ENCODE measurements at places on chromosomes 2 and 18. TPM values are rescaled to one million over a fixed set of nuclear protein-coding genes. Genes with fewer than 3 reads are reported as not detected.

GRCh38 chr2:118967124-118967880, 25.3 kb downstream of the MARCO start:
- no peak overlapping the region for H3K27ac ChIP-seq
- no peak for DNase-seq
- no peaks in the 10 kb centered on the region for H3K4me1 ChIP-seq

- H3K36me3 ChIP-seq, result peaks cover 3% of the 10 kb centered on the region
- no peak overlapping the region for H3K4me3 ChIP-seq
- H3K27ac ChIP-seq, result no peak overlapping the region
- peaks cover 4% of the 10 kb centered on the region for H3K4me1 ChIP-seq
Observed at GRCh38 chr18:9860682-9861081, 25.1 kb upstream of the TXNDC2 start.

DNA sequence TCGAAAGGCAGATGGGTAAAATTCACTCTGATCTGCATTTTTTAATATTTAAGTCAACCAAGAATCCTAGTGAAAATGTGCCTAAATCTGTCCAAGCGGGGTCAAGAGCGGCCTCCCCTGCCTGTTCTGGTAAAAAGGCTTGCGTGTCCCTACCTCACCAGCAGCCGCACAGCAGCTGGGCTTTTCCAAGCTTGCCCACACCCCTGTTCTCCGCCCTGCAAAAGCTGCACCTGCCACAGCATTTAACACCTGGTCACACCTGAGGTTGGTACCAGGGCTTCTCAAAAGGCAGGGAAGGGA, 25.8 kb upstream of the TMEM182 start:
- no peaks in the 10 kb centered on the region for H3K36me3 ChIP-seq
- H3K4me1 ChIP-seq, result peaks cover 5% of the 10 kb centered on the region
- DNase-seq, result no peak

DNA sequence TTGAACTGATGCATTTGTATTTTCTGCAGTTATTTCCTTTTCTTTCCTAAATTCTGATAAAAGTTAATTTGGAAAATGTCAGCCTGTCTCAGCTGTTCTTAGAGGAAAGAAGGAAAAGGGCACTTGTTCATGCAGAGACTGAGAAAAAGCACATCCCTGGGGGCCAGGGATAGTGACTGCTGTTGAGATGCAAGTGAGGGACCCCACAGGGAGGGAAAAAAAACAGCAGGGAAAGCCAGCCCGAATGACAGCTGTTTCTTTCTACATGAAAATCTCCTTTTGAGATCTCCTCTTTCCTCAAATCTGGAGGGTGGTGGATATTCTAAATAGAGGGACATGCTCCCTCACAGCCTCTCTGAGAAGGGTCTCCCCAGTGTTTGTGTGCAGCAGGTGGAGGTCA, 14.0 kb upstream of the MTA3 start:
- no peak overlapping the region for H3K27ac ChIP-seq
- no peaks in the 10 kb centered on the region for H3K27me3 ChIP-seq
- no peaks in the 10 kb centered on the region for H3K4me1 ChIP-seq
- no peak for DNase-seq
- no peaks in the 10 kb centered on the region for H3K36me3 ChIP-seq

GRCh38 chr2:96098900-96099590, 17.3 kb downstream of the ADRA2B start:
- no peaks in the 10 kb centered on the region for H3K36me3 ChIP-seq
- H3K4me1 ChIP-seq, result no peaks in the 10 kb centered on the region
- H3K27me3 ChIP-seq, result no peaks in the 10 kb centered on the region

GRCh38 chr2:45669032-45669486, 17.6 kb downstream of the PRKCE start:
- H3K27ac ChIP-seq, result no peak overlapping the region
- no peaks in the 10 kb centered on the region for H3K4me1 ChIP-seq
- no peaks in the 10 kb centered on the region for H3K36me3 ChIP-seq

Gene GPR75
- polyA plus RNA-seq, result 12.6 TPM

GRCh38 chr2:64929333-64929732, 59.9 kb upstream of the SLC1A4 start:
- H3K4me1 ChIP-seq, result peaks cover 5% of the 10 kb centered on the region
- H3K4me3 ChIP-seq, result no peak overlapping the region
- no peaks in the 10 kb centered on the region for H3K27me3 ChIP-seq

- no peak overlapping the region for H3K4me3 ChIP-seq
- no peaks in the 10 kb centered on the region for H3K36me3 ChIP-seq
- no peaks in the 10 kb centered on the region for H3K27me3 ChIP-seq
- no peaks in the 10 kb centered on the region for H3K4me1 ChIP-seq
Observed at GRCh38 chr18:30454920-30455319, 587.6 kb downstream of the DSC3 start.

GRCh38 chr2:72126186-72127100, 21.2 kb downstream of the CYP26B1 start:
- DNase-seq, result no peak
- no peak overlapping the region for H3K27ac ChIP-seq
- H3K4me1 ChIP-seq, result peaks cover 14% of the 10 kb centered on the region
- peaks cover 6% of the 10 kb centered on the region for H3K27me3 ChIP-seq
- H3K36me3 ChIP-seq, result no peaks in the 10 kb centered on the region

Gene VWC2L
- 5.6 TPM for polyA plus RNA-seq

DNA sequence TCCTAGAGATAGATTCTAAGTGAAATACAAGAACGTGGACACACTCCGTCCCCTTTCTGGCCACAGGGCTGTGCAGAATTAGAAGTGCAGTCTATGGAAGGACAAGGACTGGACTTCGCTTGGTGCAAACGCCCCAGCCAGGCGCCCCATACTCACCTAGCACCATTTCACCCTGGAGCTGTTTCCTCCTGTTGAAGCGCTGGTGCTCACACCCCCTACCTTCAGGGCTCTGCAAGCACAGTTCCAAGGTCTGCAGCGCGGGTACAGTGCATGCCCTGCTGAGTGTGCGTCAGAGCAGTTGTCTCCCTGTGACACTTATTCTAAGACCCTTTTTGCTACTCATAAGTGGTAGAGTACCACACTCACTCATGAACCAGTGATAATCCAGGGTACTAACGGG, 3.0 kb downstream of the HPCAL1 start:
- no peak overlapping the region for H3K27ac ChIP-seq
- peaks cover 39% of the 10 kb centered on the region for H3K4me1 ChIP-seq
- no peak overlapping the region for H3K4me3 ChIP-seq
- H3K27me3 ChIP-seq, result no peaks in the 10 kb centered on the region
- DNase-seq, result no peak

DNA sequence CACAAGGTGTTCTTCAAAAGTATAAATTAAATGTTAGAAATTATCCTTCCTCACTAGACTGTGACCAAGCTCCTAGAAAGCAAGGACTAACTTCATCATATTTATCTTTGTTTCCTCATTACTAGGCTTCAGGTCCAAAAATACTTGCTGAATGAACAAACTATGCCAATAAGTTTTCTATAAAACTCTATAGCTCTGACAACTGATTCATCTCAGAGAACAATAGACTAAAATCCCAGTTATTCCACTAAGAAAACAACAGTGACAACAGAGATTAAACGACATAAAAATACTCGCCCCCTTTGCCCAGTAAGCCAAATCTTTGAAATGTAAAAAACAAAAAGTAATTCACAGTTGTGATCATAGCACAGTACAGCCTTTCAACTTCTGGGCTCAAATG, 13.6 kb downstream of the TLK1 start:
- H3K27me3 ChIP-seq, result no peaks in the 10 kb centered on the region
- no peak overlapping the region for H3K27ac ChIP-seq
- no peak overlapping the region for H3K4me3 ChIP-seq
- DNase-seq, result no peak
- H3K4me1 ChIP-seq, result peaks cover 3% of the 10 kb centered on the region

Gene LINC00305
- not detected for polyA plus RNA-seq

Gene C1QL2
- 0.74 TPM for polyA plus RNA-seq

DNA sequence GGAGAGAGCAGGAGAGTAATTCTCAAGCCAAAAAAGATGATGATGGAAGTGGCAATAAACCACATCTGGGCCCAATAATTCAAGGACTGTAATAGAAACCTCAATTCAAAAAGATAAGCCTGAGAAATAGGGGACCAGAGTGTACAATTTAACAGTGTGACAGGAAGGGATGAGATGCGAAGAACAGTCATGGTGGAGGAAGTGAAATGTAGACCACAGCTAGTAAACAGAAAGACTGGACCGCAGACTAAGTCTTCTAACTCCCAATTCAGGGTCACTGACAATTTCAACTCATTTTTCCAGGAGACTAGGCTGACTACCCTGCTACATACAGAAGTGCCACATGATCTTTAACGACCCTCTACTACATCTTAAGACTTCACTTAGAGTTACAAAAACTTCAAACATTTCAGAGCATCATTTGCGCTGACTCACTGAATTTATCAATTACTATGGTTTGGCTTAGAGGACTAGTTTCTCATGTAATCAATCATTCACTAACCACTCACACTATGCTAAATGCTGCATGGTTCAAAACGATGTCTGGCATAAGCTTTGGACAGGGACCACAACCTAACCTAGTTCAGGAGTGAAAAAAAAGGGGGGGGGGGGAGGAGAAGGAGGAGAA, 9.0 kb downstream of the CUL3 start:
- H3K27ac ChIP-seq, result no peak overlapping the region
- no peak overlapping the region for H3K4me3 ChIP-seq
- peaks cover 3% of the 10 kb centered on the region for H3K4me1 ChIP-seq
- no peak for DNase-seq

DNA sequence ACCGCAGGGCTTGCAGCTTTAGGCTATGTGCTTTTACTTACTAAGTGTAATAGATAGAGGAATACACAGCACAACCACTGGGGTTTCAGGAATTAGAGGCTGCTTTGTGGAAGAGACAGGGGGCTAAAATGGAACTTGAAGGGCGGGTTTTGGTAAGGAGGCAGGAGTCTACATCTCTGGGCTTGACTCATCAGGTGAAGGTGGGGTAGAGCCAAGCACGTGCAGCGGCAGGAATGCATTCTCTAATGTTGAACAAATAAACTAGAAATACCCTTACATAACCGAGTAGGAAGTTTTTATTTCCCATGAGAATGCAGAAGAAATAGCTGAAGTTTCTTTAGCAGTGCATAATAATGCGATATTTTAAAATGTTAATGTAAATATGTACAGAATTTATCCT, 673.8 kb upstream of the SALL3 start:
- peaks cover 6% of the 10 kb centered on the region for H3K4me1 ChIP-seq
- no peak overlapping the region for H3K4me3 ChIP-seq
- H3K27ac ChIP-seq, result no peak overlapping the region
- no peaks in the 10 kb centered on the region for H3K27me3 ChIP-seq

Gene TXNDC2
- 0.35 TPM for polyA plus RNA-seq

DNA sequence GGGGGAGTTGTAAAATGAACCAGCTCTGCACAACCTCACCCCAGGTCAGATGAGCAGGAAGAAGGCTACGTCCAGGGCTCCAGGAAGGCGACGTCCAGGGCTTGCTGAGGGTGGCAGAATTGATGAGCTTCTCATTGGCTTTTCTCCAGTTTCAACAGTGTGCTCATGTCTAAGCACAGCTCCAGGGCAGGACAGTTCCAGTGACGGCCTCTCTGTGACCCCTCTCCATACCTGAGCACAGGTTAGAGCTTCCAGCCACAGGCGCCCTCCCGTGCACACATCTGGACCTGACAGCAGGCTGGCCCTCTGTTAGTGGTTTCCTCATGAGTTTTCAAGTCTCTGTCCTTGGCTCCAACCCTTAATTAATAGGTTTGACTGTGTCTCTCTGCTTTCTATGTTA, 327.6 kb downstream of the ZNF516 start:
- H3K4me1 ChIP-seq, result peaks cover 5% of the 10 kb centered on the region
- DNase-seq, result no peak
- no peaks in the 10 kb centered on the region for H3K36me3 ChIP-seq
- no peak overlapping the region for H3K27ac ChIP-seq
- H3K27me3 ChIP-seq, result no peaks in the 10 kb centered on the region
- no peak overlapping the region for H3K4me3 ChIP-seq

Gene LYG2
- polyA plus RNA-seq, result 0.33 TPM

Gene LRATD1
- 54.8 TPM for polyA plus RNA-seq

- DNase-seq, result no peak
- H3K4me1 ChIP-seq, result peaks cover 11% of the 10 kb centered on the region
- H3K4me3 ChIP-seq, result no peak overlapping the region
- H3K27ac ChIP-seq, result no peak overlapping the region
Observed at GRCh38 chr18:58635891-58636290, 7.0 kb upstream of the ALPK2 start.

Data from spinal cord (tissue), 10 donors.